ENCODE measurements at places on chromosomes 6 and 20.

DNA sequence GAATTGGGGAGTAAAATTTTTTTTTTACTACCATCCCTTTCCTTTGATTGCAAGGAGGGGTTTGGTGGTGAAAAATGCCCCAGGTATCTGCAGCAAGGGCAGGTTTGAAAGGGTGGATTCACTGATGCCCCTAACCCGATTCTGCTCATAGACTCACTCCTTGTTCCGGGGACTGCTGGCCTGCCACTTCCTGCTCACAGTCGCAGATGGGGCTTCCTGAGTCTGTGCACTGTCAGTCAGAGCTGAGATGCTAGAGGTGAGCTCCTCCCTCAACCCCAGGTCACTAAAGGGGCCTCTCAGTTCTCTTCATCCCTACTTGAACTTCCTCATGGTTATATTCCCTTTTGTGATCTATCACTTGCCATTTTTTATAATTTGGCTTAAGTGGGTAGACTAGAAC lies 357.9 kb downstream of the FARS2 start:
- no peak for DNase-seq

DNA sequence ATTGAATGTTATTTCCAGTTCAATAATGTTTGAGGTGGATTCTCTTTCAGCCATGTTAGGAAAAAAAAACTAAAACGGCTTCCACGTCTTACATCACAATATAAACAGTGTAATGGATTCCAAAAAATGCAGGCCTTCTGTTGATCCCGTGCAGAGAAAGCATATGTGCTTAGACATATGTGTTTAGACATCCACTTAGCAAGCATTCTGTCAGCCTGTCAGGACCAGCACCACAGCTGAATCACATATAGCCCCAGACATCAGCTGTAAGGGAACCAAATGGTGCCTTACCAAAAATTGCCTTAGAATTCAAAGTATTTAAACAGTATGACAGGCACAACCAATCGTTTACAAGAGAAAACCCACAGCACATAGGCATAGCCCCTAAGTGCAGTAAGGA lies 304.9 kb downstream of the EYA4 start:
- DNase-seq: no peak

DNA sequence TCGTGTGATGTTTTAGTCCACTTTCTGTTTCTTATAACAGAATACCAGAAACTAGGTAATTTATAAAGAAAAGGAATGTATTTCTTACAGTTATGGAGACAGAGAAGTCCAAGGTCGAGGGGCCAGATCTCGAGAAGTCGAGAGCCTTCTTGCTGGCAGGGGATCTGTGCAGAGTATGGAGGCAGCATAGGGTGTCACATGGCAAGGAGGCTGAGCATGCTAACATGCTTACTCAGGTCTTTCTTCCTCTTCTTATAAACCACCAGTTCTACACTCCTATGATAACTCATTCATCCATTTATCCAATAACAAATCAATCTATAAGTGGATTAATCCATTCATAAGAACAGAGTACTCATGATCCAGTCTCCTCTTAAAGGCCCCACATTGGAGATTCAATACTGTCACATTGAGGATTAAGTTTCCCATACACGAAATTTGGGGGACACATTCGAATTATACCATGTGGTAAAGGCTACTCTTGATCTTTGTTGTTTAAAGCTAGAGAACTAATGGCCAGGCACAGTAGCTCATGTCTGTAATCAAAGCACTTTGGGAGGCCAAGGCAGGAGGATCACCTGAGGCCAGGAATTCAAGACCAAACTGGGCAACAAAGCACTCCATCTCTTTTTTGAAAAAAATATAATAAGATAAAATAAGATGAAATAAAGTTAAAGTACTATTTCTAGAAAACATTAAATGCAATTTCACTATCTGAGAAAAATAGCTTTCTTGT lies 2.1 kb downstream of the GOPC start:
- DNase-seq: no peak

DNA sequence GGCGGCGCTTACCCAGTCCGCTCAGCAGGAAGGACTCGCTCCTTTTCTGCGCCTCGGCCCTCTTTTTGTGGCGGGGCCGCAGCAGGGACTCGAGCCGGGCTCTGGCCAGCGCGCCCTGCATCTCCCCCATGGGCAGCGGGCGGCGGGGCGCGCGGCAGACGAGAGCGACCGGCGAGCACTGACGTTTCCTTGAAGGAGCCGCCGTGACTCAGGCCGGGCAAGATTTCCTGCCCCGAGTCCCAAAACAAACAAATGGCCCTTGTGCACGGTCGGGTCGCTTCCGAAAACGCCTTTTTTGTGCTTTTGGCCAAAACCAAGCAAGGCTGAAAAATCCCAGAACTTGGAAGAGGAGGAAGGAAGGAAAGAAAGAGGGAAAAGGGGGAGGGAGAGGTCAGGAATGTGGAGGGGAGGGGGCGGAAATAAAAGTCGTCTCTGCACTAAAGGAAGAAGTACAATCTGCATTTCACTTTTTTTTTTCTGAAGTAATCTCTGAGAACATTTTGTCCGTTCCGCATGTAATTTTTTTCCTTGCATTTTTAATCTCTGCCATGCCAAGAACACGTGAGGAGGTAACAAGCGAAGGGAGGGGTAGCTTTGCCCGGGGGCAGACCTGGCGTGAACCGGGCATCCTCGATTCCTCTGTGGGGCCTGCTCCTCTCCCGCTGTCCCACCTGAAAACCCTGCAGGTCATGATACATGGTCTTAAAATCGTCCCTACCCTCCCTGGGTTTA lies 123.3 kb upstream of the SLC2A12 start:
- DNase-seq: peak; percentile 95
